ENCODE measurements at places on chromosomes 16 and 17.

GRCh38 chr16:35370617-35371016 is 1911.2 kb downstream of the TP53TG3F start:
- no peak for DNase-seq

- peak; percentile 38 for DNase-seq
Observed at GRCh38 chr16:55323637-55324271, at the start of gene IRX6. IRX6 (plus strand) TSS chr16:55324203; CDS start chr16:55325092, 889 bp downstream.

DNA sequence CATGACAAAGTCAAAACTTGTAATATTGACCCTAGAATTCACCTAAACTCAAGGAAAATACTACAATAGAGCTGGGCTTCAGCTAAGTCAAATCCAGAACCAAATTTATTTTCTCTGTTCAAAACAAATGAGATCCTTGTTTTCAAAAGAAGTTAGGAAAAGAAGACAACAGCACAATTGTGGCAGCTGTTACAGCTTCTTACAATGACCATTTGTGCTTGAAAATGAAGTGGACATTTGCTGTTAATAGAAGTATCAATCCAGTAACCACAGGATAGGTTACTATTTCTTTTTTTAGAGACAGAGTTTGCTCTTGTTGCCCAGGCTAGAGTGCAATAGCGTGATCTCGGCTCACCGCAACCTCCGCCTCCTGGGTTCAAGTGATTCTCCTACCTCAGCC is 44.4 kb downstream of the APPBP2 start:
- DNase-seq = no peak

DNA sequence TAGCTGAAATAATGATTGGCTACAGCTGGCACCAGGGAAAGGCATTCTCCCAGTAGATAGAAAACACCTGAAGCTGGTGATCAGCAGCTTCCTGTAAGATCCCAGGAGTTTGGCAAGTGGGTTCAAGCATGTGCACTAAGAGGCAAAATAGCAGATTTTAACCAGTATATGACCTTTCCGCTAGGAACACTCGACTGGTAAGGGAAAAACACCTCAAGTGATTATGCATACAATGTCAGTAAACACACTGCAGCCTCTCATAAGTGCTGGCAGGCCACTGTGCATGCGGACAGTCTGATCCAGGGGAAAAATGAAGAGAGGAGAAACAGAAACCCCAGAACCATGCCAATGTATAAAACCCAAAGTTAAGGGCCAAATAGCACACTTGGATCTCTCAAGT is 49.0 kb upstream of the HLF start:
- DNase-seq = no peak

- DNase-seq = peak; percentile 96
Observed at GRCh38 chr16:75254359-75254837, 3.0 kb upstream of the BCAR1 start.

GRCh38 chr16:86579268-86580062 is 1.1 kb downstream of the FOXL1 start:
- DNase-seq = no peak

- DNase-seq = peak; percentile 27
Observed at GRCh38 chr17:70021726-70022125, 53.3 kb upstream of the KCNJ16 start.

DNA sequence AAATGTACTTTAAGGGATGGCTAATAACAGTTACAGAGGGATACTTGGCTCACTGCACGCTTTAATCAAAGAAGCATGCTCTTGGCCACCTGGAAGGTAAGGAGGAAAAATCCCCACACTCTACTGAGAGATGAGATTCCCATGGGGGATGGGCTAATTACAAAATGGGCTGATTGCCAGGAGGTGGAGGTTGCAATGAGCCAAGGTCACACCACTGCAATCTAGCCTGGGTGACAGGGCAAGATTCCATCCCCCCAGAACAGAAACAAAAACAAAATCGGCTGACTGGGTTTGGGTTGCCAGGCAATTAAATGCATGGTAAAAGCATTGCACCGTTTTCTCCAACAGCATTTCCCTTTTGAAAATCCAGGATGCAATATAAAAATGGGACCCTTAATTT is 18.0 kb downstream of the N4BP1 start:
- no peak for DNase-seq

- DNase-seq = no peak
Observed at GRCh38 chr16:70790815-70791214, 10.1 kb downstream of the VAC14 start.

DNA sequence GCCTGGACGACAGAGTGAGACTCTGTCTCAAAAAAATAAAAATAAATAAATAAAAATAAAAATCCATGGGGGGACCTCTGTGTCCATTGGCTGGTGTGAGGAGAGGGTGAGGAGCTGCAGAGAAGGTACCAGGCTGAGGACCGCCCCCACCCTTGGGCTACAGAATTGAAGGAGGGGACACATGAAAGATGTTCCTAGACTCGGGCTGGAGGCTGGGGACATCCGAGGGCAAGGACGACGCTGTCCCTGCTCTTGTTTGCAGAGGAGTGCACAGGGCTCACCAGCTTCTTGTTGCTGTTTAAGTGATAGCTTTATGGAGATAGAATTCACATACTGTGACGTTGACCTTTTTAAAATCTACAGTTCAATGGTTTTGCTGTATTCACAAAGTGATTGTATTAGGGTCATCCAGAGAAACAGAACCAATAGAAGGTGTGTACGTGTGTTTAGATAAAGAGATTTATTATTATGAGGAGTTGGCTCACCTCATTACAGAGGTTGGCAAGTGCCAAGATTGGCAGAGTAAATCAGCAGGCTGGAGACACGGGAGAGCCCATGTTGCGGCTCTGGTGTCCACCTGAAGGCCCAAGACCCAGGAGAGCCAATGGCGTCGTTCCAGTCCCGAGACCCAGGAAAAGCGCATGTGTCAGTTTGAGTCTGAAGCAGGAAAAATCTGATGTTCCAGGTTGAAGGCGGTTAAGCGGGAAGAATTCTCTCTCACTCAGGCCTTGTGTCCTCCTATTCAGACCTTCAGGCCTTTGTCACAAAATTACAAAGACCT is 320.7 kb downstream of the SEC14L1 start:
- DNase-seq = no peak

DNA sequence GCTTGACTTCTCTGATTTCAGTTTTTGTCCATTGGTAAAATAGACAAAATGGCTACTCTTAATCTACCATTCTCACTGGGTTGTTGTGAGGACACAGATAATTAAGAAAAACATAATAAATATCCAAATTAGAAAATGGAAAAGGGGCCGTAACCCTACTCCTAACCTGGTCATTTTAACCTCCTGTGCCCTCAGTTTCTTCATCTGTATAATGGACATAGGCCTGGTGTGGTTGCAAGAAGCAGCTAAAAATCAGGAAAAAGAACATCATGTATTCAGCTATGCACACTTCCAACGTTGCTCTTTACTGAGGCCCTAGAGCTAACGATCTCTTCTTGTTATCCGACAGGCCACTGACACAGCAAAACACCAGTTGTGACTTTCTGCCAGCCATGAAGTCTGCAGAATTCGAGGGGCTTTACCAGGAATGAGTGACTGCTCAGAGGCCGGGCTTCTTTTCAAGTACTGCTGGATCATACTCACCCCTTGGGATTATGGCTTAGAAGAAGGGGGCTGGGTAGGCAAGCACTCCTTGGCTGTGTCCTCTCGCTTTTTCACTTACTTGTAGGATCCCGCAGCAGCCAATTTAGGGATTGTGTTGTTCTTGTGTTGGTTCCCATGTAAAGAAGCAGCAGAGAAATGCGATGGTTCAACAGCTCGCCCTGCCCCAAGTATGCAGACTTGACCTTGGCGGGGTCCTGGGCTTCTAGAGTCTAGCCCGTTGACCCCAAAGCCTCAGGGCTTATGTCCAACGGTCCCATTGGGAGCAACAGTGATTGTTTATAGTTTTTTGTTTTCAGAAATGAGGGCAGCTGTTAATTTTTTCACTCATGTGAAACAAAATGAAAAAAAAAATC is 20.9 kb downstream of the LDAF1 start:
- no peak for DNase-seq

DNA sequence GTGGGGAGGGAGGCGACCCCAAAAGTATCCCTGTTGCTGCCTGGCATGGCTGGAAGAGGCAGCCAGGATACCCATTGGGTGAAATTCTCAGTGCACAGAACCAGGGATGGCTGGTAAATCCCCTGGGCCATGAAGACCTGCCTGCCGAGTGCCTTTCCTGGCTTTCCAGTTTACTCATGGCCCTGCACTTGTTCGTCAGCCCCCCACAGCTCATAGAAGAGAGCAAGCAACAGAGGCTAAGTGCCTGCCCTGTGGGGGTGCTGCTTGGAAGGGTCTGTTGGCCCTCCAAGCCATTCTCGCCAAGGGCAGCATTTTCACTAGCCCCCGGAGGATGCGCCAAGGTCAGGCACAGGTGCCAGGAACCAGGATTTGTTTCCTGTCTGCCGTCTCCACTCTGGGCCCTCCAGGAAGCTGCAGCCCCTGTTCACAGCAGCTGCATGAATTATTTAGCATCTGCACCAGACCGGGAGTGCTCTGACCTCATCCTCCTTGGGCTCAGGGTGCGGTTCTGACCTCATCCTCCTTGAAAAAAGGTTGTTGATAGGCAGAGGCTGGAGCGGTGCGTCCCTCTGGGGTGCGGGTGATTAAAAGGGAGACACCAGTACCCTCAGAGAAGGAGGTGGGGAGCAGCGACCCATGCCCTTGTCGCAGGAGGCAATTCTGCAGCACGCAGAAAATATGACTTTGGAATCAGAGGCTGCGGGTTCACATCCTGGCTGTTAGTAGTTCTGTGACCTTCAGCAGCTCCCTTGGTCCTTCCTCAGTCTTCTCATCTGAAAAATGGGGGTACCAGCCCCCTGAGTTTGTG is 14.2 kb upstream of the CD300A start:
- DNase-seq = no peak

- DNase-seq = no peak
Observed at GRCh38 chr16:27437946-27438345, 36.0 kb downstream of the IL21R start.

DNA sequence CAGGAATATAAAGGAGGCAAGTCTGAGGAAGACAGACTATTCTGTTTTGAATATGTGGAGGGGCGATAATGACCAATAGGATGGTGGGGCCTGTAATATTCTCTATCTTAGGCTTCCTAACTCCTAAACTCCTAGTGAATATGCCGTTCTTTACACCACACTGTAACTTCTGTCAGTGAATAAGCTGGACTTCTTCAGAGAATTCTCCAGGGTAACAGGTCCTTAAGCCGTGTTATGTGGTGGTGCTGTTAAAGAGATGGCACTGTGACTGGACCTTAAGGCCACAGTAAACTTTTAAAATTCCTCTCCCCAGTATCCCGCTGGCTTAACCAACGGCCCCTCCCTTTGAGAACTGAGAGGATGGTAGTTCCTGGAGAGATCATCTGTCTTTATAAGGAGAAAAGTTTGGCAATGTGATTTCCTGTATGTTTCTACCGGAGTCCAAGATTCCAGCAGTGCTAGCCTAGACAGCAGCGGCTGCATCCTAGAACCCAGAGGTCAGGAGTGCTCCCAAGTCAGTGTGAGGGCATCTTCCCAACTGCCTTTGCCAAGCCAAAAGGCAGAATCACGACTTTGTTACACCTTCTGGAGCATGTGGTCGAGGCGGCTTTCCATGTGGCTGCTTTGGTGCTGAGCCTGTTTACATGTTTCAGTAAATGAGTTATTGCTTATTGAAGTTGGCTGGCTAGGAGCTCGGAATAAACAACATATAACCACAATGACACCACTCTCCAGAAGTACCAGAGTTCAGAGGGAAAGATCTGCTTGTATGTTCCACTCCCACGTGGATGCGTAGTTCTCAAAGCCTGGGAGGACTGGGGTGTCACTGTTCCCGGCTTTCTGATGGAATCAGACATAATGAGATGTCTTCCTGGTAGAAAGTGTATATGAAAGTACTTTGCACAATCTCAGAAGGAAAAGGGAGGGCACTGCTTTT is 41.0 kb downstream of the TUBD1 start:
- peak; percentile 62 for DNase-seq

- peak; percentile 35 for DNase-seq
Observed at GRCh38 chr16:14562691-14563491, 67.2 kb downstream of the PARN start.

GRCh38 chr17:36048066-36048465 is 16.0 kb upstream of the CCL18 start:
- DNase-seq = no peak

DNA sequence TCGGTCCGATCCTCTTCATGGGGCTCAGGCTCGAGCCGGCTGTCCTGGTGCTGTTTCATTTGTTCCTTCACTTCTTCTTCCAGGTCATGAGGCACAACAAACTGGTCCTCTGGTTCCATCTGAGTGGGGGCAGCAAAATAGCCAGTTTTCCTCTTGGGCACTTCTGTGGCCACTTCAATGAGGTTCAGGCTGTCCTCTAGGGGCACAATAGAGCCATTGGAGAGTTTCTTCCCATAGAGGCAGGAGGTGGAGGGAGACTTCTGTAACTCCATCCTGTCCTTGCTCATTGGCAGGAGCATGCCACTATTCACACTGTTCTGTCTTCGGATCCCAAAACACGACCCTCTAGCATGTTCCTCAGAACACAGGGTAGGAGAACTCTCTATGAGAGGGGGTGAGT is 22.9 kb downstream of the MARVELD3 start:
- DNase-seq = no peak

DNA sequence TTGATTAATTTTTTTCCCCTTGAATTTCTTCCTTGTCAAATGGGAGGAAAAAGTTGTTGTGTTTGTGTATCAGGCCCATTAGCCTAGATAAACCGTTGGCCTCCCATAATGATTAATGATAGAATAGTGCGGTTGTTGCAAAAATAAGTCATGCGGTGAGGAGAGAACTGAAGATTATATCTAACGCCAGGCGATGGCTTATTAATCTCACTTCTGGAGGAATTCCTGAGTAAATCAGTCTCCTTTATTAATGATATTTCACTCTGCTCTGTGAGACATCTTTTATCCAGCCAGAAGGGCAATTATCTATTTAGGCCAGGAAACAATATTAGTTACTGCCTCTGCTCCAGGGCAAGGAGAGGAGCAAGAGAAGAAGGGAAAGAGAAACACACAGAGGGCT is 107.3 kb downstream of the IRX5 start:
- DNase-seq = no peak

DNA sequence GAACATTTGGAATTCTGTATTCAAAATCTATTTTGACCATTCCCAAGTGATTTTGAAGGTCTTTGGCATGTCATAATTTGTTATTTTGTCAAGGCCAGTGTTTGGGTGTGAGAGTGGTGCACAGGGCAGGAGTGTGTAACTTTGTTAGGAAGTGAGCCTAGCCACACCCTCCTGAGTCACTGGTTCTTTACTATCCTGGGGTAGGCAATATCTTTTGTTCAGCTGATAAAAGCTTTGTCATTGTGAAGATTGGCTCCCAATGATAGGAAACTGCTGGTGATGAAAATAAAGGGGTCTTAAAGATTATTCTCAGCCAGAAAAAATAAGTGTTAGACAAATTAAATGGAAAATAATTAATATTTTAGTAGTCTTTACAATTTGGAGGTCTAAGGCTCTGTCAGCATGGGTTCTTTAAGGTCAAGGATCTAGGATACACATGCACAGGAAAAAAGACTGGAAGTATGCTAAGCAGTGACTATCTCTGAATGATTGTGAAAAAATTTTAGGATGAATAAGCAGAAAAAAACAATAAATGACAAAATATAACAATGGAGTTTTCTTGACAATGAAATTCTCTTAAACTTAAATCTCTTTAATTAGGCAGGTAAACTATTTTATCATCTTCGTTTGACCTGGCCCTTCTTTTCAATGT is 5.1 kb downstream of the UBN1 start:
- peak; percentile 61 for DNase-seq
